ENCODE measurements at places on chromosomes 2 and 18.
A peak's percentile ranks its signal among the peaks of the same experiment; 100 is the strongest.

DNA sequence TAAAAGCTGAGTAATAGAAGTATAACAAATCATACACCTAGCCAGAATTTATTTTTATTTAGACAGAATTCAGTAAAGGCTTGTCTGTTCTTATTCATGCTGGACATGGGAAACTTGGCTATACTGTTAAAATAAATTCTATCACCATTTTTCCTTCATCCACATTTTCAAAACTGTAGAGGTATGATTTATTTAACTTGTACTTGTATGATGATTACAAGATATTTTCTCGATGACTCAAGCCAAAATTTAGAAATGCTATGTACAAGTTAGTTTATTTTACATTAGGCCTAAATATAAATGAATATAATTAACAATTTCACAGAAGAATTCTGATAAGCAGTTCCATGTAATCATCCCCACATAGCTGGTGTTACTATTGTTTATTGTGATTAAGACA, 194.8 kb upstream of the DOK6 start:
- no peak for DNase-seq

GRCh38 chr18:79521416-79522205, 125.9 kb downstream of the NFATC1 start:
- DNase-seq, result no peak

DNA sequence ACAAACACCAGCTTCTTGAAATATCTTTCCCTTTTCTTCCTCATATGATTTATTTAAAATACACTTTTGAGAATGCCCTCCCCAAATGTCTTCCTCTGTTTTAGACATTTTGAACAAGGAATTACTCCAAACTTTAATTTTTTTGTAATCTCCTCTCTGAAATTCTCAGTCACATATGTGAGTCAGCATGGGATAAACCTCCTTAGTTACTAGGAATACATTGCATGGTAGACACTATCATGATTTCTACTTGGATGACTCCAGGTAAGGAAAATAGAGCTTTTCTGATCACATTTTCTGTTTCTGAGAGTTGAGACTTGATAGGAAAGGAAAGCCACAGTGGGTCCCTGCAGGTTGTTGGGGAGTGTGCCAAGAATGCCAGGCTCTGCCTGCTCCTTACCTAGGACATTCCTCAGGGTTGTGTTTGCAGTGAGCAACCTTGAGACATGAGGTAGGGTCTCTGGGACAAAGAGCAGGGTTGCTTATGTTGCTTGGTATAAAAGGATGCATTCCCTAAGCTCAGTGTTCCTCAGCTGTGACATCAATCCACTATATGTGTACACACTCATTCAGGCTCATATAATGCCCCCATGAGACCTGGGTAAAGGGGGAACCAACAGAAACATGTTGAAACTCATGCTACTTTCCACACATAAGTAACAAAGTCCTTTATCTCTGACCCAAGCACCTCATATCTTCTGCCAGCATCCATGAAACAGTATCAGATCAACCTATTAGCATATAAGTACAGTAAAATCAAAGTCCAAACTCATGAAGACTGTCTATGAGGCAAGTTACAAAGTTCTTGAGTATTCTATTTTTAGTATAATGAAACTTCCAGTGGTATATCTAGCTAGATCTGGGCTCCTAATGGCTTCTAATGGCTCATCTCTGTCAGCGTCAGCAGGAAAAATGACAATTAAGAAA, 112.8 kb upstream of the SCN1A start:
- no peak for DNase-seq

GRCh38 chr2:229713371-229714079, 830 bp downstream of the DNER start:
- no peak for DNase-seq

DNA sequence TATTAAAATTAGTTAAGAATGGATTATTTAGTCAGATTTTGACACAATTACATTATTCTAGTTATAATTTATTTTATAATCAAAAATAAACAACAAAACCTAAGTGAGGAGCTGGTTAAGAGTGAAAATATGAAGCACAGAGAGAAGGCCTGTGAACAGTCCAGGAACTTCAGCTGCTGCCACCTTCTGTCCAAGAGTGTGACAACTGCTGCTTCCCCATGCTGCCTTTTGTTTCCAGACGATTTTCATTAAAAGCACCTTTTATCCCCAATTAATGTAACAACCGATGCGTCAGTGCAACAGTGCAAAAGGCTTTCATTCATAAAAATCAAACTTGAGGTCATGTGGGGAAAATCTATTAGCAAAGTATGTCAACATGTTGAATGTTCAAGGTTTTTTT, 363.6 kb downstream of the CTNNA2 start:
- DNase-seq, result no peak

- DNase-seq, result no peak
Measured at GRCh38 chr2:230974096-230974913, 21.6 kb upstream of the SPATA3 start.

- no peak for DNase-seq
Measured at GRCh38 chr2:165067643-165068486, 112.5 kb upstream of the SLC38A11 start.

- DNase-seq, result no peak
Measured at GRCh38 chr2:37573451-37574388, 97.7 kb downstream of the CDC42EP3 start.

GRCh38 chr2:204110751-204111516, 174.4 kb downstream of the ICOS start:
- no peak for DNase-seq

DNA sequence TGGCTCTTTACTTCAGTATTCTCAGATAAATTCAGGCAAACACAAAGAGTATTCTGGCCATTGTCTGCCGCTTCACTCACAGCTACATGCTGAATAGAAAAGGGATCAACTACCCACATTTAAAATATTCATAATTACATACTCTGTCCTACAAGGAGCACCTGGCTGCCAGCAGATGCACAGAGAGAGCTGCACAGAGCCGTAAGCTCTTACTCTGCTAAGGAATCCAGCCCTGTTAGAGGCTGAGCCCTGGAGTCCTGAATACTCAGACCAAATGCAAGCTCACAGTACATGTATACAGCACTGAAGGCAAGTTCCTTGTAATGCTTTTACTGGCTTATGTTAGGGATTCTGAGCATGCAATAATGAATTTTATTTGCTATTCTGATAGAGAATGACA, 80.3 kb downstream of the FTCDNL1 start:
- DNase-seq, result no peak

DNA sequence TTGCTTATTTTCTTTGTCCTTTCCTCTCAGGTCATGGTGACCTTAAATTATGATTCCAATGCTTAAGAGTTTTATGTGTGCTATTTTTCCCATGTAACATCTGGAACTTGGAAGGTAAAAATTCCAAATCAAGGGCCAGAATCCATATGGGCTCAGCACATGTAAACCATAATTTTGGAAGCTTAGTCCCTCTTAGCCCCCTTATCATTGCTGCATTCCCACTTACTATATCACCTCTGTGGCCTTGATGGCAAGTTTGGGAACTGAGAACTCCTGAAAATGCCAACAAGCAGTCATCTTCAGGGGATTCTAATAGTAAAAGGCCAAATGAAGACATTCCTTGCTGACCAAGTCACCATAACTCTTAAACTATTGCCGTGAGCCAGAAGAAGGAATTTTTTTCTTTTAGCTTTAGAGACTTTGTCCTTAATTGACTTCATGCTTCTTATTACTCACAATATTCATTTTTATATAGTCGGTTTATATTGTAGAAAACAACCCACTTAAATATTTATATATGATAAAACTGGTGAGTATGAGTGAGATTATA, 251.4 kb downstream of the SLC8A1 start:
- no peak for DNase-seq

GRCh38 chr18:62776024-62776570, 60.8 kb downstream of the PHLPP1 start:
- DNase-seq, result no peak

GRCh38 chr2:26668856-26669750, 23.4 kb upstream of the KCNK3 start:
- DNase-seq, result no peak

DNA sequence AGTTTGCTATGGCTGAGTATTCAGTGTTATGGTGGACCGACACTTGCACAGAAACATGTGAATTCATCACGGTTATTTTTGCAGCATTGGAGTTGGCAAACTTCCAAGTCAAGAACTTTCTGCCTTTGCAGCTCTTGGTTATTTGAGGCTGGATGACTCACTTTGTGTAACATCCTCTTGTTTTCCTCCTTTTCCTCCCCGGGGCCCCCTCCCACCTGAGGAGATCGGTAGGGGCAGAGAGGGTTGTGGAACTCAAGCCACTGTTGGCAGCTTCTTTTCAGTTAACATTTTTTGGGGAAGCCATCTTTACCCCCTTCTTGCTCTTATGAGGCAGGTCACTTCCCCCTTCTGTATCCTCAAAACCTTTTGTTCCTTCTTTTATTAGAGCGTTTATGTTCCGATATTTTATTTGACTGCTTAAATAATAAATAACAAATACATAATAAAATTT, 48.6 kb downstream of the DDX1 start:
- peak; percentile 24 for DNase-seq

DNA sequence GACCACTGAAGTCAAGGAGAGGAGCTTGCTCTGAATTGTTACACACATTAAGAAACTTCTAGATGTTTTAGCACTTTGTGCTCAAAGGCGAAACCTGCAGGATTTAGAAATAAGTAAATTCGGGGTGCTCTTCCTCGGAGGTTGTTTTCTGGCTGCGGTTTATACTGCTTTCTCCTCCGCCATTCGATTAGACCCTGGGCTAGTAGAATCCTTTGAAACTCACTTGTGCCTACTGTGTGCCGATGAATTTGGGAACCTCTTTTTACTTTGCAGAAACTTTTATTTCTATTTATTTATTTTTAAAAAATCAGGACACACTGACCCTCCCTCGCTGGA, 3.5 kb downstream of the MEIS1 start:
- no peak for DNase-seq

DNA sequence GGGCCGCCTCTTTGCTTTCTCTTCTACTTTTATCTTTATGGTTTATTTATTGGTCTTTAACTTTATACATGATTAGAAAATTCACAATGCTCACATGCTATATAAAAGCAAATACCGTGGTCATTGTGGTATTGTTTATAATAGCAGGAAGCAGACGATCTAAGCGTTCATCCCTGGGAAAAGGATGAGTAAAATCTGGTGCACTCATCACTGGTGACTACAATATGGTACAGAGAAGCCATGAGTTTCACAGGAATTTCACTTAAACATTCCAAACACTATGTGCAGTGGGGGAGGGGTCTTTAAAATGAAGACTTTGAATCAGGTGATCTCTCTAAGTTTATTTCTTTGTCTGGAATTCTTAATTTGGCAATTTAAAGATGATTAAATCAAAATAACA, 97.9 kb downstream of the SCN3A start:
- no peak for DNase-seq

DNA sequence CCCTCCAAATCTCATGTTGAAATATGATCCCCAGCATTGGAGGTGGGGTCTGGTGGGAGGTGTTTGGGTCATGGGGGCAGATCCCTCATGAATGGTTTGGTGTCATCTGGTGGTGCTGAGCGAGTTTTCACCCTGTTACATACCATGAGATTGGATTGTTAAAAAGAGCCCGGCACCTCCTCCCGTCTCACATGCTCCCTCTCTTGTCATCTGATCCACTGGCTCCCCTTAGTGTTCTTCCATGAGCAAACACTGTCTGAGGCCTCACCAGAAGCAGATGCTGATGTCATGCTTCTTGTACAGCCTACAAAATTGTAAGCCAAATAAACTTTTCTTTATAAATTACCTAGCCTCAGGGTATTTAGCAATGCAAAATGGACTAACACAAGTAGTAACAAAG, 405.0 kb upstream of the SLC39A10 start:
- DNase-seq, result no peak

DNA sequence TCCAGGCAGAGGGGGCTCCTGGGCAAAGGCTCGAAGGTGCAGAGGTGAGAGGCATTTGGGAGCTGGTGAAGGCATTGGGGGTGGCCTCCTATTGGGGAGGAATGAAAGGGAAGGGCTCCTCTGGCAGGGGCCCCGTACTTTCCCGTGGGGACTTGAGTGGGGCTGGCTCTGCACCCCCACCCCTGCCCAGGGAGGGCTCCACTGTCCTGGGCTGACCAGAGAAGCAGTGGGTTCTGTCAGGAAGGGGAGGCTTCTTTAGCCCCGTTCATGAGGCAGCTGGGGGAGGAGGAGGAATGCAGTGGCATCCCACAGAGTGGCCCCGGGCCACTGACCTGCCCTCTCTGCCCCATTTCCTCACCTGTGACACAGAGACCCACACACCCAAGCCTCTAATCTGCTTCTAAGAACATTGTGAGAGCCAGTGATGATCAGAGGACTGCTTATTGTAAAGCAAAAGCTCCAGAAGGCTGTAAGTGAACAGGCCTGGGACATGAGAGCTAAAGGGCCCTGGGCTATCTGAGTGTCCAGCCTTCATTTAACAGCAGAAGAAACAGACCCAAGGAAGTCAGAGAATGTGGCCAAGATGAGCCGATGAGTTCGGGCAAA, 38.6 kb upstream of the GPAT2 start:
- no peak for DNase-seq

DNA sequence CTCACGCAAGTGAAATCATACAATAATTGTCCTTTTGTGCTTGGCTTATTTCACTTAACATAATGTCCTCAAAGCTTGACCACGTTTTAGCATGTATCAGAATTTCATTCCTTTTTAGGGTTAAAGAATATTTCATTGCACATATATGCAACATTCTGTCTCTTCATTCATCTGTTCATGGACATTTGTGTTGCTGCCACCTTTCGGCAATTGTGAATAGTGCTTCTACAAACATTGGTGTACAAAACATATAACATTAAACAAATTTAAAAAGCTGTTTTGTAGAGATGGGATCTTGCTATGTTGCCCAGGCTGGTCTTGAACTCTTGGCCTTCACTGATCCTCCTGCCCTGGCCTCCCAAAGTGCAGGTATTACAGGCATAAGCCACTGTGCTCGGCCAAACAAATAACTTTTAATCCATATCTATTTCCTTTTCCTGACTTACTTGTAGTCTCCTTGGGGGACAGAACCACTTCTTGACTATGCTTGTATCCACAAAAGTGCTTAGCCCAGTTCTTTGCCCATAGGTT, 209.3 kb downstream of the SLC4A3 start:
- DNase-seq, result no peak

DNA sequence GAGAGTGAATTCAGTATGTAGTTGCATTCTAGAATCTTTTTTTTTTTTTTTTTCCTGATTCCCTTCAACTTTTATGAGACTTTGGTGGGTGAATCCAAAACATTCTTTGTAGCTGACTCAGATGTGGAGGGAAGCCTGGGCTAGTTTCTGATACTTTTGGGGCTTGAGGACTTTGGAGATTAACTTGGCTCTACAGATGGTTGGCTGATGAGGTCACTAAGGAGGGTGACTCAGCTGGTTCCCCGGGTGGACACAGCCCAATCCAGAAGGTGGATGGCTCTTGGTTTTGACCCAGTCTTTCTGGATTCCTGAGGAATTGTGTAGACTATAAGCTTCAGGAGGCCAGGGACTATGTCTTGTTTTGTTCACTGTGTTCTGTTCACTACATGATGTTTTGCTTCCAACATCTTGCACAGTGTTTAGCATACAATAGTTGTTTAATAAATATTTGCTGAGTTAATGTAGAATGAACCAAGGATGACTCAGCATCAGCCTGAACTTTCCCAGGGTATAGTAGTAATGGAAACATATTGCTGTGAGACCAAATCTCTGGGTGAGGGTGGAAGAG, 30.5 kb downstream of the LAMA3 start:
- DNase-seq, result peak; percentile 41

All from hematopoietic multipotent progenitor cell treated with erythropoietin and hydrocortisone succinate and interleukin-3 and kit ligand, for 15 days (in vitro differentiated cells).